ENCODE measurements at places on chromosomes 1 and 21.

GRCh38 chr1:20484519-20485462 lies 1.2 kb downstream of the CAMK2N1 start:
- DNase-seq = no peak

DNA sequence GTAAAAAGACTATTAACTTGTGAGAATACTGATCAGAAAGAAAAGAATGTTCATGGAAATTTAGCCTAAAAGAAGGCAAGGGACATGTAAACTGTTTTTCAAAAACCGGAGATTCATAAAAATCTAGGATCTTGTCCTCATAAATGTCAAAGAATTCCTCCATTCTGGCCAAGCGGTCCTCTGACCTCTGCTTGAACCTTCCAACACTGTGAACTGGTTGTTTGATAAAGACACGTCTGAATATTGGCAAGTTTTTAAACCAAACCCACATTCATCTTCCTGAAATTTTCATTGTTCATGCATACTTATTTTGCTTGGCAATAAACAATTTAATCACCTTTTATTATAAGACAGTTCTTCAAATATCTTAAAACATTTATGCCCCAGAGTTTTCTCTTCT lies 19.8 kb downstream of the ASPM start:
- no peak for DNase-seq

DNA sequence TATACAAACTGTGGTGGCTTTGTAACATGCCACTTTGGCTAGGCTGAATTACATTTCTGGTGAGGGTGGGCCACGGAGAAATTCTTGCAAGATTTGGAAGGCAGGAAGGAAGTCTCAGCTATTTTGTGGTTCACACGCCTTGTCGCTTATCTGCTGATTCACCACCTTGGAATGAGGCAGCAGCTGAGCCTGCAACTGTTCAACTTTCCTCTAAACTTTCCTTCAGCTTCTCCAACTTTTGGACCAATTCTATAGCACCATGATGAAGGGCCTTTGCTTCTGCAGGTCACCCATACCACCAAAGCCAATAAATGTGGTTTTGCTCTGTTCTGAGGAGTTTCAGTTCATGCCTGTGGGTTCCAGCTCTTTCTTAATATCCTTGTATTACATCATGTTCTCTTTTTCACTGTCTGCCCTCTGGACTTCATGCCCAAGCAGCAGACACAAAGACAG lies 337.6 kb upstream of the SNX7 start:
- peak; percentile 97 for DNase-seq

- DNase-seq = peak; percentile 56
These were observed 60.1 kb upstream of the NEK2 start for GRCh38 chr1:211735208-211736170.

DNA sequence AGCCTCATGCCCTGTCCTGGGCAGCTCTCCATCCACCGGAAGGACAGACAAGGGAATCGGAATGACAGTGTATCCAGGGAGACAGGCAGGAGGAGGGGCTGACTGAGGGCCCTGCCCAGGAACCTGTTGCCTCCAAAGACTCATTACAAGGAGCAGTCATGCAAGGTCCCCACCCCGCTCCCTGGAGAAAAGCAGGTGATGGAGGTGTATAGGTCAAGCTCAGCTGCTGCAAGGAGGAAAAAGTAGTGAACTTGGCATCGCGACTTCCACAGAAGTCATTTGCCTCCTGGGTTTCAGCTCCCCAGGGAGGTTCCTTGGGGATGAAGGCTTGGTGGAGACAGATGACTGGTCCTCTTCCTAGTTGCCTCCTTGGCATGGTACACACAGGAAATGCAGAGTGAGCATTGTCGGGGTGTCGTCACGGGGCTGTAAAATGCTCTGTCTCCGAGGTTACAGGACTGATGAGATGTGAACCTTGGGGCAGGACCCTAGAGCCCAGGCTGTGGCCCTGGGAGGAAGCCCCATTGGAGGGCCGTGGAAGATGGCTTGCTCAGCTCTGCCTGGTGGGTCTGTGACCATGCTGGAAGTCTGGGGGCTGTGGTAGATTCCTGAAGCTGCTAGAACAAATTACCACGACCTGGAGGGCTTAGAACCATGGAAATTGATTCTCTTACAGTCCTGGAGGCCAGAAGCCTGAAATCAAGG lies 219.6 kb upstream of the C1orf174 start:
- DNase-seq = no peak

DNA sequence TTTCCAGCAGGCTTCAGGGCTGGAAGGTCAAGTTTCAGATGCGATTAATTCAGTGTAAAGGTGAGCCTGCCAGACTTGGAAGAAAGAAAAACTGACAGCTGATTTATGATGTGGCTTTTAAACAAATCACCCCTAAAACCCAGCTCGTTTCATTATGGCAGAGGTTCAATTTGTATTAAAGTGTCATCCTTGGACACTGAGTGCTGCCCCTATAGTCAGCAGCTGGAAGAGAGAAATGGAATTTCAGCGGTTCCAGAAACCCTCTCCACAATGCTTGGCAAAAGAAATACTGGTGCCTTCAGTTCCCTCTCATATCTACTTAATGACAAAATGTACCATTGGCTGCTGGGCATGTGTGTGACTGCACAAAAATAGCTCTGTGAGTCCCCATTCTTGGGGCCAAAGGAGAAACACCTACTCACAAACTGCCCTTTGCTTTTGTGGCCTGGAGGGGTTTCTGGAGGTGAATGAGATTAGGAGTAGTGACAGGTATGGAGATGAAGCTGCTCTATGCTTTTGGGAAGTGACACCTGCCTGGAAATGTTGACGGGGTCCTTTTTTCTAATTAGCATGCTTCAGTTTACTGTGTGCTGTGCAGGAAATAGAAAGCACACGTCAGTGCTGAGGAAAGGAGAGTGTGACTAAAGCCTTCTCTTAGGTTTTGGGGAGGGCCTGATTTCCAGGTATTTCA lies 95.1 kb upstream of the TSPAN2 start:
- no peak for DNase-seq

- DNase-seq = no peak
These were observed 184.4 kb downstream of the COQ8A start for GRCh38 chr1:227124473-227124872.

DNA sequence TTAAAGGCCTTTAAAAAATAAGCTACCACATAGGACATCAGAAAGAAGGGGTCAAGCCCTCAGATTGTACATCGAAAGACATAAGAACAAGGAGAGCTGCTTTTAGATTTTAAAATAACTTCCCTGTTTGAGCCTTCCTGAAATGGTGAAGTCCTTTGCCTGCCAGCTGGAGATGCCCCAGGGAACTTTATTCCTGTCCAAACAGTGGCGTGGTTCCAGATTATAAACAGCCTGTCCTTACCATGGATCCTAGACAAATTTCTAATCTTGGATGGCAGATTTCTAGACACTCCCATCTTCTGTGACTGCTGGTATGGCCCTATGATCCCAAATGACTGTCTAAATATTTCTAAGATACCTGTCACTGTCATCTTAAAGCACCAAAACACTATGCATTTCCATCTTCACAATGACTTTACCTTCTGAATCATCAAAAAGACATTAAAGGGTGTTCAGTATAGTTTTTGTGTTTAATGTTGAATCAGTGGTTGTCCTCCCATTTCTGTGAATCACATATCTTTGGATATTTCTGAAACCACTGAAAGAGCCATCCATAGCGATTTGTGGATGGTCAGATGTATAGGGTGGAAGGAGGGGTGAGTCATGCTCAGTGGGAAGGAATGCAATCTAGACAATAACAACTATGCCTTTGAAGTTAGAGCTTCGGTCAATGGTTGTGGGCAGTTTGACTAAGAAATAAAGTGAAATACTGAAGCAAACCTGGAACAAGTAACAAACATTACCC lies 23.2 kb downstream of the ILDR2 start:
- DNase-seq = peak; percentile 79

GRCh38 chr21:17900281-17900989 lies 81.3 kb upstream of the C21orf91 start:
- DNase-seq = no peak

DNA sequence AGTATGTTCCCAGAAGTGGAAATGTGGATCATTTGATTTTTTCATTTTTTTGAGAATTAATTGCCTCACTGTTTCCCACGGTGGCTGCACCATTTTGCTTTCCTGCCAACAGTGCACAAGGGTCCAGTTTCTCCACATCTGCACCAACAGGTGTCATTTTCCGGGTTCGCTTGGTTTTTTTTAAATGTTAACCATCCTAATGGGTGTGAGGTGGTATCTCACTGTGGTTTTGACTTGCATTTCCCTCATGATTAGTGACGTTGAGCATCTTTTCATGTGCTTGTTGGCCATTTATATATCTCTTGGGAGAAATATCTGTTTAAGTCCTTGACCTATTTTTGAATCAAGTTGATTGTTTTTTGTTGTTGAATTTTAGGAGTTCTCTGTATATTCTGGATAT lies 3.0 kb downstream of the COL6A2 start:
- no peak for DNase-seq

- DNase-seq = no peak
These were observed 856 bp downstream of the FDPS start for GRCh38 chr1:155309423-155310021.

- no peak for DNase-seq
These were observed 15.5 kb downstream of the RHBDL2 start for GRCh38 chr1:38926091-38926490.

- DNase-seq = no peak
These were observed 6.0 kb downstream of the TNFRSF14 start for GRCh38 chr1:2561898-2562895.

DNA sequence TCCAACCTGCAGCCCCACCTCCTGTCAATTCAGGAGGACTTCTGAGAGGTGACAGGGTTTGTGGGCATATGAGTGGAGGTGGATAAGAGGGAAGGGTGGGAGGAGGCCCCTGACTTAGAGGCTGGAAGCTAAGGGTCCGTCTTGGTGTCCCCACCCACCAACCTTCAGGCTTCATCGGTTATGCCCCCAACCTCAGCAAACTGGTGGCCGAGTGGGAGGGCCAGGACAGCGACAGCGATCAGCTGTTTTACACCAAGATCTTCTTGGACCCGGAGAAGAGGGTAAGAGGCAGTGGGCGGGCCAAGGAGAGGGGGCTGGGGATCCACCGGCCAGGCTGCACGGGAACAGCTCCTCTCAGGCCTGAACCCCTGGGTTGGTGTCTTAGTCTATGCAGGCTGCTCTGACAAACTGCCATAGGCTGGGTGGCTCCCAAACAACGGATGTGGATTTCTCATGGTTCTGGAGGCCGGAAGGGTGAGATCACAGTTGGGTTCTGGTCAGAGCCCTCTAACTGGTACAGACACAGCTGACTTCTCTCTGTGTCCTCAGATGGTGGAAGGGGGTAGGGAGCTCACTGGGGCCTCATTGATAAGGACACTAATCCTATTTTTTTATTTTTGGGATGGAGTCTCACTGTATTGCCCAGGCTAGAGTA lies 18.1 kb downstream of the PLOD1 start:
- DNase-seq = no peak

DNA sequence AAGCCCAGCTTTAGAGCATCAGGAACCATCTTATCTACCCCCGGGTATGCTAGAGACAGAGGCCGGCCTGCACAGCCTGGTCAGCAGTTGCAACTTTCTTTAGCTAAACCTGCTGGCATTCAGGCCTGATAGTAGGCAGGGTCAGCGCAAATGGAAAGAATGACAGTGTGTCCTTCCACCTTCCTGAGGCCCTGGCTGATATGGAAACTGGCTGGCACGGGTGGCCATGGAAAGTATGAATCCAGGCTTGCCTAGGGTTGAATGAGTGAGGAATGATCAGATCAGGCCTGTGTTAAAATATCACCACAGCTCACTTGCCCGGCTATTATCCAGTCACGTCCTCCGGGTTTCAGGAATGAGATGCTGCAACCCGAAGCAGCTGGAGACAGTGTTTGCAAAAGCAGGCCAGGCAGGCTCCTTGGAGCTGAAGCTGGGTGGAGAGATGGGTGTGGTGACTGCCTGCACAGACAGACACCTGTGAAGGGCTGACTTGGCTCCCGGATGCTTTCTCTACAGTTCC lies 34.7 kb downstream of the RCAN1 start:
- DNase-seq = no peak

GRCh38 chr1:228811712-228812305 lies 76.5 kb downstream of the RHOU start:
- DNase-seq = no peak

- no peak for DNase-seq
These were observed 11.8 kb downstream of the TPM3 start for GRCh38 chr1:154179946-154180687.

DNA sequence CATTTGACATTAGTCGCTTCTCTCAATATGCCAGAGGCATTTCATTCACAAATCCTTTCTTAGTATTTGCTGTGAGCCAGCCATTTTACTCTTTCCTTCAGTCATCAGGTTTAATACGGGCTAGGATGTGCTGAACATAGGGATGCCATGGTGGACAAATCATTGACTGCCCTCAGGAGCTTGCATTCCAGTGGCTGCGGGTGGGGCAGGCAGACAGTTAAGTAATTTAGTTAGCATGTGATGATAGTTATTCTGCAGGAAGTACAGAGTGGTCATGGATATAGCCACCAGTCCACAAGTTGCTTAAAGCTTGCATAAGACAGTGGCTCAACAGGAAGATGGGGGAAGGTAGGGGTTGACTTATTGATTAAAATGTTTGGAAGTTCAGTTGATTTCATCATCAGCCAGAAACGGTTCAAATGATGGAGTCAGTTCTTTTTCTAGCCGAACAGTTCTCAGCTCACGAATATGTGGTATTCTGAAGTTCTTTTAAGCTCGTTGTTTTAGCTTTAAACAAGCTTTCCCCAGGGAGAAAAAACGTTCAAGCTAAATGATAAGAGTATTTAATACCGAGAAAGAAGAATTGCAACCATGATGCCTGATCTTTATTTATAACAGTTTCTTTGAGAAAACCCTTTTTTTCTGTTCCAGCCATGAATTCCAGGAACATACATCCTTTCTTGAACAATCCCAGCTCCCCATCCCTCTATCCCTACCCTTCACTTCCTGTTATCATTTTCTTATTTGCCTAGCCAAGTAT lies 1.4 kb downstream of the SLC22A15 start:
- DNase-seq = peak; percentile 66

GRCh38 chr1:67909776-67910175 lies 76.5 kb upstream of the GNG12 start:
- DNase-seq = no peak

- no peak for DNase-seq
These were observed 50.4 kb downstream of the GLIS1 start for GRCh38 chr1:53688381-53689102.

DNA sequence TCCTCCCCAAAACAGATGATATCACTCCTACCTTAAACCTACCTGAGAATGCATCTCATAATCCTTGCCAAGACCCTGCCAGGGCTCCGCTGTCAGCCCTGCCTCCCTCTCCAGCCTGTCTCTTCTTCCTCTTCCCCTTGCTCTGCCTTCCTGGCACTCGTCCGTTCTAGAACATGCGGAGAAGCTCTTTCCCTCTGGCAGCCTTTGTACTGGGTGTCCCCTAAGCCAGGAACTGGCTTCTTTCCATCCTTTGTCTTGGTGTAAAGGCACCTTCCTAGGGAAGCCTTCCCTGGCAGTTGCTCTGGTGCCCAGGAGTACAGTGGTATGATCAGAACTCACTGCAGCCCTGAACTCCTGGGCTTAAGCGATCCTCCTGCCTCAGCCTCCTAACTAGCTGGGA lies 36.1 kb downstream of the CTNNBIP1 start:
- DNase-seq = no peak

GRCh38 chr1:192263436-192263835 lies 53.4 kb upstream of the RGS21 start:
- DNase-seq = peak; percentile 68
